Stimulated activated naive CD4-positive, alpha-beta T cell (primary cell): ENCODE measurements at places on chromosomes 11 and 22.
A peak's percentile ranks its signal among the peaks of the same experiment; 100 is the strongest.

- no peak for DNase-seq
Measured at GRCh38 chr11:565921-566509, 5.2 kb downstream of the RASSF7 start.

GRCh38 chr22:19038728-19039447, 83.3 kb downstream of the DGCR2 start:
- DNase-seq, result no peak

DNA sequence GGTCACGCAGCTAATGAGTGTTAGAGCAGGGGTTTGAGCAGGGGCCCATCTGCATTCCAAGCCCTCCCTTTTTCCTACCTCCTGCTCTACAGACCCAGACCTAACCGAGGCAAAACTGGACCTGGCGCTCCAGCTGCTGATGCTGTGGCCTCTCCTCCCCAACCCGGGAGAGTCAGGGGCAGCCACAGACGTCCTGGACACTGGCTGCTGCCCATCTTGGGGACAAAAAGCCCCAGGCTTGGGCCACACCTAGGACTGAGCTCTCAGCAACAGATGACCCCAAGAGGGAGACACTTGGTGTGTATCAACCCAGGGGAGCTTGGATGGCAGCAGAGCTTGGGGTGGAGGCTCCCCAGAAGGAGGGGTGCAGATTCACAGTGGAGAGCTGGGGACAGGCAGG, 172.6 kb downstream of the ST3GAL4 start:
- no peak for DNase-seq

GRCh38 chr22:40302149-40302548, 44.2 kb upstream of the ADSL start:
- no peak for DNase-seq

GRCh38 chr11:70537576-70538571, 139.5 kb downstream of the CTTN start:
- no peak for DNase-seq

DNA sequence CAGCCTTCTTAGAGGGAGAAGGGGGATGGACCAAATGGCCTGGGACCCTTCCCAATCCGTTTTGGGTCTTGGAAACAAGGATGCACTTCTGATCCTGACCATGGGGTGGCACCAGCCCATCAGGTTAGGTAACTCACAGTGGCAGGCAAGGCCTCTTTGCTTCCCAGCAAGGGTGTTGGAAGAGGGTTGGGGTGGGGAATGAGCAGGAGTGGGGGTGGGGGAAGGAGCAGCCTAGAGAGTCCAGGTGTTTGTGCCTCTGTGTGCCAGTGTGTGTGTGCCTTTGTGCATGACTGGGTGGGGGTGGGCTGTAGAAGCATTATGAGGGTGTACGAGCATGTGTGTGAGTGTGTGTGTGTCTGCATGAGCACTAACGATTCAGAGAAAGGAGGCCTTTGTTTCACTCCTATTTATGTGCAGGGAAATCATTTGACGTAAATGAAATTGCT, 213.1 kb downstream of the INSC start:
- DNase-seq, result no peak

DNA sequence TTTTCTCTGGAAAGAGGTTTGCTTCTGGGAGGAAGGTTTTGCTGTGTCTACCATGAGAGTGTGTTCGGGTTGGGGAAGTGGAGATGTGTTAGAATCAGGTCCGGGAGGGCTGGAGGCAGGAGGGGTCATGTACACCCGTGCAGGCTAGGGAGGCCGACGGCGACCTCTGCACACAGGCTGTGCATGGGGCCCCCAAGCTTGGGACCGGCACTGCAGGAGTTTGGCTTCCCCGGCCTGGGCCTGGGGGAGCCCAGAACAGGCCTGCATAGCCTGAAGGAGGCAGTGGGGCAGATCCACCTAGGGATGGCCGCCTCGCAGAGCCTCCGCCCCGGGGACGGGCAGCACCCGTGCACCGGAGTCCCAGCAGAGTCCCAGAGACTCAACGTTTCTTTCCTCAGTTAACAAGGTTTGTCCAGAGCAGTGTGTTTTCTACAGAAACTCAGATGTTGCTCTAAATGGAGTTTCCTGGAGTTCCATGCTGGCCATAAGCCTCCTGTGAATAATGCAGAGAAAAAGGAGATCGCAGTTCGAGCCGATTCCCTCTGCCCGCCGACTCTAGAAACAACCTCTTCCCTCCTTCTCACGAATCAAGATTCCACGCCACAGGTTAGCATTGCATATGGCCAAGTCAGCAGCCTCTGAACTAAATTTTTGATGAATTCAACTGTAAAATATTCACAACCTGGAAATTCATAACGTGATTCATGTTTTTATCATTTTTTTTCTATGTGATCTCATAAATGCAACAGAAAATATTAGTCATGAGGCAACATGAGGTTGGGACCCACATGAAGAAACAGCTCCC, 427.3 kb downstream of the BRD1 start:
- no peak for DNase-seq

GRCh38 chr11:99069856-99070444, 49.2 kb downstream of the CNTN5 start:
- DNase-seq, result no peak

DNA sequence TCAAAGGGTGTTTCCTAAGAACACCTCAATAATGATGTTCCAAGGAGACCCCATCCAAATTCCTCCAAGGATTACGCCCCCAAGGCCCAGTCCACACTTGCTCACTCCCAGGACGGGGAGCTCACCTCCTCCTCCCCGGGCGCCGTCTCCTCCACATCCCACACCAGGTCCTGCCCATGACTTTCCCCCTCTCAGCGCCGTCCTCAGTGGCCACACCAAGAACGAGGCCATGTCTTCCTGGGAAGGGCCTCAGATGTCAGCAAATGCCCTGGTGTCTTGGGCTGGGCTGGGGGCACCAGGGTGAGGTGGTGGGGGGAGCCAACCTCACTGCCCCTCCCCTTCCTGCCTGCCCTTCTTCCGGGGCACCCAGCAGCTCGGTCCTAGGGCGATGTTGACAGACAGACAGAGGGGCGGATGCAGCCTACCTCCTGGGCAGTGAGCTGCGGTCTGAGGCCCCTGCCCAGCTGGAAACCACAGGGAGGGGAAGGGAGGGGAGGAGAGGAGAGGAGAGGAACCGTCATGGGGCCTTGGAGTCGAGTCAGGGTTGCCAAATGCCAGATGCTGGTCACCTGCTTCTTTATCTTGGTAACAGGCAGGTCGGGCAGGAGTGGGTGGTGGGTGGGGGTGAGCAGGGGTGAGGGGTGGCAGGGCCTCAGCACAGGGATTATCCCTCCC, at the start of the genes C11orf21 and TSPAN32:
TSS of gene C11orf21 (minus strand) at position 288 of the 675 bp plus-strand sequence. CDS start at position 178, 110 bp downstream.
TSS of gene TSPAN32 (plus strand) at position 383 of the 675 bp plus-strand sequence. CDS start at position 520, 137 bp downstream.
- DNase-seq, result peak; percentile 64

- DNase-seq, result no peak
Measured at GRCh38 chr11:34621876-34622275, 983 bp downstream of the EHF start.

DNA sequence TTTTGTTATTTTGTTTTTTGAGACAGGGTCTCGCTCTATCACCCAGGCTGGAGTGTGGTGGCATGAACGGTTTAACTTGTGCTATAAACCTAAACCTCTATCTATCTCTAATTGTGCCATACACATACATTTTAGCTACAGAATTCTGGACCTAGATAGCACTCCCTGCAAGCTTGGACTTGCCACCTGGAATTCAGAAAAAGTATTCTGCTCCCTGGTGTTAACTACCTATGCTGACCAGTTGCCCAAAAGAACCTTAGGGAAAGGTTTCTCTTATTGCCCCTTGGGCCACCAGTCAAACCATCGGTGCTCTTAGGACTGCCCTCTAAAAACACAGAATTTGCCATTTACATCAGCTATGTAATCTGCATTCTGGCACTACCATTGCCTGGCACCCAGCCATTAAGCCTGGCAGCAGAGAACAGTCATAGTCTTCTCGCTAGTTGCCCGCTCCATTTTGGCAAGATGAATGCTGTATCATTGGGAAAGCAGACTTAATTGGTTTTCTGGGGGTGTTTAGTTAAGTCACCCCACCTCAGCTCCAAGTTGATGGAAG, 55.3 kb downstream of the ETS1 start:
- no peak for DNase-seq

- no peak for DNase-seq
Measured at GRCh38 chr11:11620173-11620920, 1.5 kb downstream of the GALNT18 start.

DNA sequence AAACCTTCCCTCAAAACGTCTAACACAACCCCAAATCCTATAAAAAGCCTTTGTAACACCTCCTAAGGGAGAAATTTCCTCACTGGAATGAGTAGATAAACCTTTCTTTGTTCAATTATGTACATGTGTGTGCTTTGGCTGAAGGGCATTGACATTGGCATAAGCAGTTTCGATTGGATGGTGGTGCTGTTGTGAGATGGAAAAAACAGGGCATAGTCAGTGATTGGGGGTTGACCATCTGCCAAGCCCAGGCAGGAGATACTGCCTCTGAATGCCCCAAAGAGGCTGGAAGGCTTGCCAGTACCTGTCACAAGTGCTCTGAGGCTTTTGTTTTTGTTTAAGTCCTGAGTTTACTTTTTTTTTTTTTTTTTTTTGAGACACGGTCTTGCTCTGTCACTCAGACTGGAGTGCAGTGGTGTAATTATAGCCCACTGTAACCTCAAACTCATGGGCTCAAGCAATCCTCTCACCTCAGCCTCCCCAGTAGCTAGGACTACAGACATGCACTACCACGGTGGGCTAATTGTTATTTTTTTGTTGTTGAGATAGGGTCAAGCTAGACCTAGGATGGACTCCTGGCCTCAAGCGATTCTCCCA, 1.2 kb upstream of the CCDC117 start:
- DNase-seq, result no peak

GRCh38 chr22:21650280-21650679, 8.2 kb downstream of the SDF2L1 start:
- no peak for DNase-seq

- DNase-seq, result no peak
Measured at GRCh38 chr11:31818425-31818755, 7.3 kb upstream of the PAX6 start.

- DNase-seq, result no peak
Measured at GRCh38 chr11:26042113-26042512, 289.8 kb upstream of the ANO3 start.

- no peak for DNase-seq
Measured at GRCh38 chr11:134242376-134242775, 10.8 kb downstream of the THYN1 start.

DNA sequence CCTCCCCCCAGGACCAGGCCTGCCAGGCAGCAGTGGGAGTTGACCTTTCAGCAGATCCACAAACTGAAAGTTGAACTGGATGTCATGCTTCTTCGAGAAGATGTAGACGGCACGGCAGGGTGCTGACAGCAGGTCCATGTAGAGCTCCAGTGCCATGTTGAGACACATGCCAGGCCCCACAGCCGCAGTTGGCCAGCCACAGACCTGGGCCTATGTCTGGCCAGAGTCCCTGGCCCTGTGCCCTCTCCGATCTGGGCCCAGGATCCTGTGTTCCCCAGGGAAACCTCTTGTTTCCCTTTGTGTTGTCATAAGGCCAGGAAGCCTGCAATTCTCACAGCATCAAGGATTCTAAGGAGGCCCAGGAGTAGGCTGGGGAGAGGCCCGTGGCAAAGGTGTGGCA, at the start of gene GSTT4:
TSS of gene GSTT4 (minus strand) at position 253 of the 400 bp plus-strand sequence. CDS start at position 156, 97 bp downstream.
- DNase-seq, result no peak

- no peak for DNase-seq
Measured at GRCh38 chr11:114296605-114297372, 590 bp downstream of the NNMT start.
